ENCODE measurements at places on chromosomes 3 and 15. TPM values are rescaled to one million over a fixed set of nuclear protein-coding genes. Genes with fewer than 3 reads are reported as not detected.
A peak's percentile ranks its signal among the peaks of the same experiment; 100 is the strongest.

Gene GUCA1C
- not detected for total RNA-seq

DNA sequence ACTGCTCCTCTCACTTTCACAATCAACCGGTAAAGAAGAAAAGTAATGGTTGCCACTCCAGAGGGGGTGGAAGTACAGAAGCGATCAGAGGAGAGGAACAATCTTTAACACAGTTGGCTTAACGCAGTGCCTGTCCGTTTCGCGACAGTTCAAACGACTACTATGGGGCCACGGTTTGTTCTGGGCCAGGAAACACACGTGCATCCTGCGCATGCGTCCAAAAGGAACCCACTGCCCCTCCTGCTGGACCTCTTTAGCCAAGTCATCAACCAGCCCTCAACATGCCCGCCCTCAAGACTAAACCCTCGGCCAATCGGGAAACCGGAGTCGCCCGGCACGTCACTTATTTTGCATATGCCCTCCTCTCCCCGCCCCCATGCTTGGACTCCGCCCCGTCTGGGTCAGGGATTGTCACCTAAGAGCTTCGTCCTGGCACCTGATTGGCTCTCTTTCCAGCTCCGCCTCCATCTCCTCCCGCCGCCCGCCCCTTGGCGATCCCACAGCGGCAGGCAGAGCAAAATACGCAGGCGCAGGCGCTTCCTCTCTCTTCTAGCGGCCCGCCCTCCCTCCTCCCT lies 345 bp upstream of the CDV3 start:
- ATAC-seq: peak; percentile 81

DNA sequence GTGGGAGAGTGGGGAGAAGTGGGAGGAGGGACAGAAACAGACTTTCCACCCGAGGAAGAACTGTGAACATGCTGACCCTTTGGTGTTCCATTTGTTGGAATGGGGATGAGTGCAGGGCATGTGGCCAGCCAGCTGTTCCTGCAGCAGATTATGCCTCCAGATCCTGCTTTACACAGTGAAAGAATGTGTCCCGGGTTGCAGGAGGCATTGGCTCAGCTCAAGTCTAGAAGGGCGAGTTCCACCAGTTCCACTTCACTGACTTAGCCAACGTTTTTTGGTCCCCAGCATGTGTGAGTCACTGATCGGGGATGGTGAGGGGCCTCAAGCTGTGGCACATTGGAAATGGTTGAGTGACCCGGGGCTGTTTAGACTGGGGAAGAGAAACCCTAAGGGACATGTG lies 307.0 kb upstream of the ROPN1 start:
- no peak for ATAC-seq

- no peak for ATAC-seq
Measured at GRCh38 chr3:39779511-39780230, 29.7 kb upstream of the MYRIP start.

- no peak for ATAC-seq
Measured at GRCh38 chr15:35107122-35107521, 22.0 kb upstream of the NANOGP8 start.

DNA sequence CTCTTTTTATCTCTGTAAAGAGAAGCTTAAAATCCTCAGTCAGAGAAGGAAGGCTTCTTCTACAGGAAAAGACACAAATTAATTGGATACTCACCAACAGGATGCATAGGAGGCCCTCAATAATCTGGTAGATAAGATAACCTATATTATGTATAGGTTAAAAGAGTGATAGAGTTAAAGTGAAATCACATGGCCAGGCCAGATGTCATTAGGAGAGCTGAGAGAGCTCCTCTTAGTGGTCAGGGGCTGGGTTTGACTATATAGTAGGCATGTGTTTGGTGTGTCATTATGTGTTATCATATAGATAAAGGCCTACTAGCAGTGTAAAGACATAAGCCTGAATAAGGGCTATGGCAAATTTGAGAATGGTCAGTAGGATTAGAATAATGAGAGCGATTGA lies 479.3 kb downstream of the EPHA3 start:
- ATAC-seq: no peak

GRCh38 chr3:155572085-155572484 lies 172.8 kb downstream of the PLCH1 start:
- no peak for ATAC-seq

- ATAC-seq: no peak
Measured at GRCh38 chr3:70988111-70988510, 595.4 kb downstream of the FOXP1 start.

DNA sequence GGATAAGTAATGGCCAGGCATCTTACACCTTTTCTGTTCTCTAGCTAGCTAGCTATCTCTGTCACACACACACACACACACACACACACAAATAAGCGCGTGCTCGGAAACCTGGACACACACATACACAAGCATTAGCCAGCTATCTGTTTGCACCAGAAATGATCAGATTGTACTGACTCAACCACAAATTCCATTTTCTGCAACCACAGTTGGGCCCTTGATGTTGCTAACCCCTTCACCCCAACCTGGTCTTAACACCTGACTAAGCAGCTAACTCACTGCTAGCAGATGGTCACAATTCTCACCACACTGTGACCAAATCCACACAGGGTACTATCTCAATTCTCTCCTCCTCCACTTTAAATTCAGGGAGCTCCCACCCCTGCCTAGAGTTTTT lies 183.0 kb upstream of the THBS1 start:
- ATAC-seq: no peak

- no peak for ATAC-seq
Measured at GRCh38 chr15:58830556-58830955, 59.5 kb downstream of the MINDY2 start.
